ENCODE measurements at places on chromosomes 16 and 17.

DNA sequence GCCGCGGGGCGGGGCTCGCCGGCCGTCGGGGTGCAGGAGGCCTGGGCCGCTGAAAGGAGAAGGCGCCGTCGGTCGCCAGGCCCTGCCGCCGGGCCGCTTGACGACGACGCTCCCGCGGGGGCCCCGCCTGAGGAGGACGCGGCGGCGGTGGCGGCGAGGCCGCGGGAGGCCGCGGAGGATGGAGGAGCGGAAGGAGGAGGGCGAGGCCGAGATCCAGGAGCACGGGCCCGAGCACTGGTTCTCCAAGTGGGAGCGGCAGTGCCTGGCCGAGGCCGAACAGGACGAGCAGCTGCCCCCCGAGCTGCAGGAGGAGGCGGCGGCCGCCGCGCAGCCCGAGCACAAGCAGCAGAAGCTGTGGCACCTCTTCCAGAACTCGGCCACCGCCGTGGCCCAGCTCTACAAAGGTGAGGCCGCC, 430 bp downstream of the HAPSTR1 start:
- peak; percentile 20 for DNase-seq

DNA sequence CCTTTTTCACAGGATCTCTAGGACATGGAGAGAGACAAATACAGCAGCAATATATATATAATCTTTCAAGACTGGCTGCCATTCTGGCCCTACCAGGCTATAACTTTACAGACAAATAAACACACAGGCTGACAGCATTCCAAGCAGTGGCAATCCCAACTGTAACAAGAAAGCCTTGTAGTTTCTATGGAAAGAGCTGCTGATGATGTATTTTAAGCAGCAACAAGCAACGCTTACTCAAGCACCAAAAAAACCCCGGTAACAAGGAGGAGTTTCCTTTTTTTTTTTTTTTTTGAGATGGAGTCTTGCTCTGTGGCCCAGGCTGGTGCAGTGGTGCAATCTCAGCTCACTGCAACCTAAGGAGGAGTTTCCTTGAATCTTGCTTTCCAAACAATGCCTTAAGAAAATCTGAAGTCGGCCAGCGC, 23.2 kb downstream of the LSM12 start:
- no peak for DNase-seq

DNA sequence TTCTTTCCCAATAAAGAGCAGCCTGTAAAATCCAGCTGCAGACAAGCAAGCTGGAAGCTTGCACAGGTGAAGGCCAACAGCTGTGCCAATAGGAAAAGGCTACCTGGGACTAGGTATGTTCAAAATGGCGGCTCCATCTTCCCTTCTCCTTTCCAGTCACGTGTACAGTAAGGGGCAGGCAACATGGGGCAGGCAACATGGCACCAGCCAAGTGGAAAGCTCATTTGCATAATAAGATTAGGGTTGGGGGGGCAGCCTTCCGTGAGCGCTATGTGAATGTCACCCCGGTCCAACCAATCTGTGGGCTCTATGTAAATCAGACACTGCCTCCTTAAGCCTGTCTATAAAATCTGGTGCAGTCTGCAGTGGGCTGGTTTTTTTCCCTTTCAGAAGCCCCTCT, 31.3 kb downstream of the TVP23A start:
- DNase-seq, result no peak

DNA sequence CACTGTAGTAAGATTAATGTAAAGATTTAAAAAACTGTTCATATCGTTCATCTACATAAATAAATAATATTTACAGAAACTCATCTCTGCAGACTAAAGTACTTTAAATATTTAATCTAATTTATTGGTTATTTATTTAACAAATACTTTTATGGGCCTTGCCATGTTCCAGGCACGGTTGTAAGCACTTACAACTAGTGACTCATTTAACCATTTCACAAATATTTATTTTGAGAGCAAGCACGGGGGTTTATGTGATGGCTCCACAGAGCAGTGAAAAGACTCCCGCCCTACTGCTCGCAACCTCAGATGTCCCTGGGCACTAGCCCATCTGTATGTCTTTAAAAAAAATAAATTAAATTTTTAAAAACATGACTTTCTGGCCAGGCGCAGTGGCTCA, 575.9 kb downstream of the WWOX start:
- DNase-seq, result no peak

Measured in activated gamma-delta T cell treated with Interleukin-2 at 50 U/mL for 16 hours (primary cell).